ENCODE measurements at places on chromosomes 12 and 14.

DNA sequence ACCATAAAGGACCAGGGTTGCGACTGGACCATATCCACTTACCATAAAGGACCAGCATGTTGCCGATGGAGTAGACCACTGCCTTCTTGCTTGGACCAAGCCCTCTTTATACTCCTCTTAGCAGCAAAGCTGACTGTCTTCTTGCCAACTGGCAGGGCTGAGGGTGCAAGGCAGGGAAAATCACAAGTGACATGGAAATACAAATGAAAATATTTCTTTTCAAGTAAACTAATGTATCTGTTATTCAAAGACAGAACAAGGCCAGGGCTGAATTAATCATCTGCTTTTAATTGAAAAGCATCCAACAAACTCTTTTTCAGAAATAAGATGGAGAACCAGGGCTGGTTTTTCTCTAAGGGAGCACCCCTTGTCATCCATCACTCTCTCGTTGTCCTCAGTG, at the start of gene CELA1:
Gene CELA1 (minus strand): TSS at position 99 of the 400 bp plus-strand sequence. CDS start 41 bp downstream, at position 58.
- no peak for DNase-seq

DNA sequence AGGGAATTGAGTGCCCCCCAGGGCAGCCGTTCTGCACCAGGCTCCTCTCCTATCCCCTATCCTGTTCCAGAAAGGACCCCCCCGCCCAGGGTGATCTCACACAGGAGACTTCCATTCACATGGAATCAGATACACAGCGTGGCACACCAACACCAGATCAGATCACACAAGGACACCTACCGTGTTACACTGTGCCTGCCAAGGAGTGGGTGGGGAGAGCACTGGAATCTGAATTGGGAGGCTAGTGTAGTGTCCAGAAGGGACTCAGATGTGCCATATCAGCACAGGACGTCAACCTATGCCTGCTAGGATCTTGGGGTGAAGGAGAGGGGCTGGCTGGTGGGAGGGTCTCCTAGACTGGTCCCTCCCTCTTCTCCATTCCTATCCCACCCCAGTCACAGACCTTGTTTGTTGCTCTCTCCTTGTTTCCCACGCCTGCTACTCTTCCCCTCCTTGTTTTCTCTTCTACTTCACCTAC, 2.3 kb downstream of the PTMS start:
- peak; percentile 74 for DNase-seq

DNA sequence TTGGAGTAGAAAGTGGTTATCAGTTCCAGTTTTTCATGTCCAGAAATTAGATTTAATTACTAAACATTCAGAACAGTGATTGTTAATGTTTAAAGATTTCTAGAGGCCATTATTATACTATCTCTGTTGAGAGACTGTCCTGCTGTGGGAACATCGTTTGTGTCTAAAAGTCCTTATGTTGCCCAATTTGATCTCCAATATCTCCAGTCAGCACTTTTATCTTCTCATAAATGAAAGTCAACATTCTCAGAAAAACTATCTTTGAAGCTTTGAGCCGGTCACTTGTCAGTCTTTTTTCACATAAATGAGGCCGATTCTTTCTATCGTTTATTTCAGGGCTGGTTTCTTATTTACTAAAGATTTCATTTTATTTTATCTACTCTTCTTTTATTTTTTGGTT, 90.8 kb upstream of the NPAS3 start:
- no peak for DNase-seq

- no peak for DNase-seq
Observed at GRCh38 chr14:77908847-77909246, 108.9 kb downstream of the ADCK1 start.

DNA sequence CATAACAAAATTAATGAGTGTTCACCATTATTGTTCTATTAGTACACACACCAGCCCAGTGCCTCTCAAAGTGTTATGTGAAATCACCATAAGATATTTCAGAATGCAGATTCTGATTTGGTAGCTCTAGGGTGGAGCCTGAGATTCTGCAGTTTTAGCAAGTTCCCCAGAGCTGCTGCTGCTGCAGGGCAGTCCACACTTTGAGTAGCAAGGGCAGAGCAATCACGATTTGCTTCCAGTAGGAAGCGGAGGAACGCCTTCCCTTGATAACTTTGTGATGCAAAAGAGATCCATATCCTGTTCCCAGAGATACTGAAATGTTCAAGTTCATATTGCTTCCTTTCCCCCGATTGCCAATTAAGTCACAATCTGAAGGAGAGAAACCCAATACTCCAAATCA, 57.9 kb downstream of the SLC17A8 start:
- no peak for DNase-seq

DNA sequence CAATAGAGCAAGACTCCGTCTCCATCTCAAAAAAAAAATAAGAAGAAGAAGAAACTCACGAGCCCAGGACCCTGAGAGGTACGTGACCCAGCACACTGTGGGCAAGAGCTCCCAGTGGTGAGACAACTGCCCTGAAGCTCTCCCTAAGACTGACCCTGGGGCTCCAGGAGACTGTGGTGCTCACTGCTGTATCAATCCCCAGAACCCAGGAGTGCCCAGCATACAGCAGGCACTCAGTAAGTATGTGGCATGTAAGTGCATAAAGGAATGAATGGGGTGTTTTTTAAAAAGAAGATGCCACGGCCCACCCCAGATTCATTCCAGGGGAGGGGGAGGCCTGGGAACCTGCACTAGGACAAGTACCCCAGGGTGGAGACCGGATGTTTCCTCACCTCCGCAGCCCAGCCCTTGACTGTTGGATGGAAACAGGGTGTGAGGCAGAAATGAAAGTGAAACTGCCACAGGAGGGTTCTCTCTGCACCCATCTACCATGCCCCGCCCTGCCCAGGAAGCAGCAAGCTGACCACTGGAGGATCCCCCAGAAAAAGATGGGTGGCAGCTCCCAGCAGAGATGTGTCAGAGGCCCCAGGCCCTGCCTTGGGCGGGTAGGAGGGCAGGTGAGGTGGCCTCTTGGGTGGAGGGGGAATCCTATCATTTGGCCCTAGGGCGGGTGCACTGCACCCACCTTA, 12.2 kb downstream of the ITPK1 start:
- no peak for DNase-seq

DNA sequence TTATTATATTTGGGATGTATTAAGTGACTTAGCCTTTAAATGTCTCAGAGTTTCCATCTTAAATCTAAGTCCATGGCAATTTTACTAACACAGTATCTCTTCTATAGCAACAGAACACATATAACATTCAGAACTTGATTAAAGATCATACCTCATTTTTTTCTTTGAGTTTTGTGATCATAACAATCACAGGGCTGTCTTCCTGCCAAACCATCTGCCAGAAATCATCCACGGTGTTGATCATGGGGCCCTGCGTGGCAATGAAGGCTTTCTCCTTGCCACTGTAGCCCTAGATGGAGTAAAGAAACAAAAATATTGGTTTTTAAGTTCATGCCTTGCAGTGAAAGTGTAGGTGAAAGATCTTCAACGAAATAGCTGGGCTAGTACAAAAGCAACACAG, 46.7 kb upstream of the PTPRB start:
- no peak for DNase-seq

GRCh38 chr14:35973770-35974169, 147.6 kb downstream of the BRMS1L start:
- no peak for DNase-seq

GRCh38 chr12:125001636-125002035, 8.2 kb downstream of the BRI3BP start:
- DNase-seq: no peak
